ENCODE measurements at places on chromosomes 7 and 10.

DNA sequence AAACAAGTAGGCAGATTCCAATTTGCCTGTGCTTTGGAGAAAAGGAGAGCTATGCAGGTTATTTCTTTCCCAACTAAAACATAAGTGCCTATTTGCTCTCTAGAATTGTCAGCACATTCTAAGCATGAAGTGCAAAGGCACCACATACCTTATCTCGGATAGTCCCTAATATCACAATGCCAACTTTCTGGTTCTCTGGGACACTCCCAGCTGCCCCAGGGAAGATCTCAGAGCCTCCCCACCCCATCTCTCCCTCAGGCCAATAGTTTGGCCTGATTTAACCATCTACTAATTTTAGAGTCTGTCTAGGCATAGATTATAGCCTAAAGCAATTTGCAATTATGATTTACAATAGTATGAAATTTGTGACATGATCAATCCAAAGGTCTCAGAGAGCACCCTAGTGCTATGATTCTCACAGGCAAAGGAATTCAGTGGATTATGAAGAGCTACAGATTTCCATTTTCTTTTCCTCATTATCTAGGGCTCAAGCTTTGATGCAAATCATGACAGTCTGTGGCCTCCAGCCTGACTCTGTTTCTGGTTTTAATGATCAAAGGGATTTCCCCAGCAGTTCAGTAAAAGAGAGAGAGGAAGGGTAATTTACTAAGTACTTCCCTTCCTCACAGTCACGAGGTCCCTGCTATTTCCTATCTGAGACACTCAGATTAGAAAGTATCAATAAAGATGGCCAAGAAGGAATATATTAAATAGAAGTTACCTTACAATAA, 29.0 kb upstream of the IL6 start:
- DNase-seq, result peak; percentile 12

DNA sequence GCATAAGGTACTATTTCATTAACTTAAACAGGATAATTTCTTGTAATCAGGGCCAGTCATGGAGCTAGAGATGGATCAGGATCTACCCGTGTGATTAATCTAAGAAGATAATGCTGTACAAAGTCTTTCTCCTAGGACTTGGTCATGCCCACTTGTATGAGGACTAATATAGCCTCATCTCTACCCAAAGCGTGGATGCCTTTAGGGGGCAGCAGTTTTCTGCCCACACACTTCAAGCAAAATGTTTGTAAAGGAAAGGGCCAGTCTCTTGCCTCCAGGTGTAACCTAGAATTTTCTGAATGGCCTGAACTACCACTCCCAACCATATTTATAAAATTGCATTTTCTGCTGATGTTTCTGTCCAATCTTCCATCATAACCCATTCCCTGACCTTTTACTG, 764.0 kb upstream of the IGFBP3 start:
- DNase-seq, result no peak

DNA sequence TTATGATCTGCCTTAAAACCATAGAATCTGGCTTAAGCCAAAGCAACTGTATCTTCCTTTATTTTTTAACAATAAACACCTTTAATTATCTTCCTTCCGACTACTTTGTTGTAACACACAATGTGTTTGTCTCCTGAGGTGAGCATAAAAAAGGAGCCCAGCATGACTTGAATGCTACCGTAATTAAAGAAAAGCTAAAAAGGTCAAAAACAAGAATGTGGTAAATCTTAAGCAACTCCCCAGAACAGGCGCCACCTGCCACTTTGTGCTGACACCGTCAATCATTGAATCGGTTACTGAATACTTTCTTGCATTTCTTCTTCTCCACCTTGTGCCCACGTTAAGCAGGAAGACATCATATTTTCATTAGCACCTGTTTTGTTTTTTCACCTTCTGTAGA, 569.9 kb upstream of the C7orf33 start:
- no peak for DNase-seq

GRCh38 chr10:3666525-3667302, 118.3 kb downstream of the KLF6 start:
- DNase-seq, result peak; percentile 32

GRCh38 chr10:62075912-62076311, 174.4 kb downstream of the ARID5B start:
- no peak for DNase-seq

DNA sequence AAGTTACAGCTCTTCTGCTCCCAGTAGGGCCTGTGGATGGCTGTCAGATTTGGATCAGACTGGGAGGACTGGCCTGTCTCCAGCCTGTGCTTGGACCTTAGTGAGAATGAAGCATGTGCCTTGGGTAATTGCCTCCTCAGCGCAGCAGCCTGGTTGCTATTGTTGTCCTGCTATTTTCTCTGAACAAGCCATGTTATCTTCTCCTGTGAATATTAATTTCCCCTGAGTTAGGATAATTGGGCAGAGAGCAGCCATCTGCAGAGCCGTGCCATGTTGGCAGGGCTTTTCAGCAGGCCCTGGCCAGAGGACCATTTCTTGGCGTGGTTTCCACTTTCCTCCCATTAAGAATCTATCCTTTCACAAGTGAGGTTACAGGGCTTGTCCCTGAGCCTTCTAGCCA, 497.3 kb downstream of the SORCS3 start:
- no peak for DNase-seq

DNA sequence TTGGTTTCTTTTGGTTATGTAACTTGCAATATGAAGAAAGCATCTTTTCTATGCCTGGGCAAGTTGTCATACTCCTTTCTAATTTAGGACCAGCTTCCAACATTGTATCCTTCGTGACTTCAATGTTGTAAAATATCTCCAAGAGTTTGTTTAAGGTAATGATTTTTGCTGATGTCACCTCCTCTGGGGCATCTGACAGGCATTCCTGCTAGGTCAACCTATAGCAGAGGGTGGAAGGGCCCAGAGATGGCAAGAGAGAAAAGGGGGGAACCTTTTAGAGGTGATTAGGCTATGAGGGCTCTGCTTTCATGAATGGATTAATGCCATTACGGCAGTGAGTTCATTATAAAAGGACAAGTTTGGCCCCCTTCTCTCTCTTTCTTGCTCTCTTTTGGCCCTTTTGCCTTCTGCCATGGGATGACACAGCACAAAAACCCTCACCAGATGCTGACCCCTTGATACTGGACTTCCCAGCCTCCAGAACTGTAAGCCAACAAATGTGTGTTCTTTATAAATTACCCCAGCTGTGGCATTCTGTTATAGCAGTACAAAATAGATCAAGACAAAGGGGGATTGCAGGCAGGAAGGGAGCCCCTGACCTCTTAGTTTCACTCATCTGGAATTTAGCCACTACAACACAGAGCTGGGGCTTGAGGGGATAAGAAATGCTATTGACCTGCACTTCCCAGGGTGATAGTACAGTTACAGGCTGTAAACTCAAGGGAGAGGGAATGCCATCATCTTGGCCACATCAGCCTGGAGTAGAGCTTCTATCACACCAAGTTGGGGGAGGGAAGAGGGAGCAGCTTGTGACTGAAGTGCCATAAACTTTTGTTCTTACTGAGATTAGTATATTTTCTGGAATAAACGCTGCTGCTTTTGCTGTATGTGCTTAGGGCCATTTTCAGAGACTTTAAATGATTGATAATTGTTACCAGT, 195.9 kb downstream of the CFTR start:
- no peak for DNase-seq

DNA sequence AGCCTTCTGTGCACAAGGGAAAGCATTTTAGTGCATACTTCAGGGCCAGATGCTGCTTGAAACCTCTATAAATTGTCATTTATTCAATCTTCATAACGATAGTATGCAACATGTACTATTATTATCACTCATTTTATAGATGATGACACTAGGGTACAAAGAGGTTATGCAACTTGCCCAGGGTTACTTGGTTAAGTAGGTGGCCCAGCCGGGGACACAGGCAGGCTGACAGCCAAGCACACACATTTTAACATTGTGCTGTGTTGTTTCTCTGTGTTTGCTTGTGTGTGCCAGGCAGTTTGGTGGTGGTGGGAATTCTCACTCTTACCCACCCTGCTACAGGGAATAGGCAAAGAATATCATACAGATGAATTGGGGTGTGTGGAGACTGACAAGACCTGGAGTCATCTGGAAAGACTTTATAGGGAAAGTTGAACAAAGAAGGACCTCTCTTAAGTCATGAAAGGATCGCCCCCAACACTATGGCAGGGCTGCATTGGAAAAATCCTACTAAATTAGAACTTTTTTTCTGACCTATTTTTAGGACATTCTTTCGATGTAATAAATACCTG, 98.9 kb downstream of the MKX start:
- no peak for DNase-seq

DNA sequence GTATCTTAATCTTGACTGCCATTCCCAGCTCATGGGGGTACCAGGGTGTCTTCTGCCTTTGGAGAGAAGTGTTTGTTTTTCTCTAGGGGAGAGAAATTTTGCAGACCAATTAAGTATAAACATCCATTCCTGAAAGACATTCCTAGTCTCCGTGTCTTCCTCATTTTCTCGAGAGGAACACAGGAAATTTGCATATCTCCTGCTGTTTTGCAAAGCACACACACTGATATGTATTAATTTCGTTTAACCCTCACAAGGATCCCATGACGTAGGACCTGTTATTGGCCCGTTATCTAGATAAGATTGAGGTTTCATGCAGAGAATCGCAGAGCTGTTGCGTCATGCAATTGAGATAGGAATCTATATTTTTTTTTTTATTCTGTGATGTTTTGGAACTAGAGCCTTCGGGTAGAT, 944 bp downstream of the RHBDD2 start:
- peak; percentile 53 for DNase-seq

GRCh38 chr7:105009667-105010503, 4.1 kb upstream of the KMT2E start:
- no peak for DNase-seq

GRCh38 chr7:90568213-90568612, 27.9 kb upstream of the CDK14 start:
- no peak for DNase-seq

DNA sequence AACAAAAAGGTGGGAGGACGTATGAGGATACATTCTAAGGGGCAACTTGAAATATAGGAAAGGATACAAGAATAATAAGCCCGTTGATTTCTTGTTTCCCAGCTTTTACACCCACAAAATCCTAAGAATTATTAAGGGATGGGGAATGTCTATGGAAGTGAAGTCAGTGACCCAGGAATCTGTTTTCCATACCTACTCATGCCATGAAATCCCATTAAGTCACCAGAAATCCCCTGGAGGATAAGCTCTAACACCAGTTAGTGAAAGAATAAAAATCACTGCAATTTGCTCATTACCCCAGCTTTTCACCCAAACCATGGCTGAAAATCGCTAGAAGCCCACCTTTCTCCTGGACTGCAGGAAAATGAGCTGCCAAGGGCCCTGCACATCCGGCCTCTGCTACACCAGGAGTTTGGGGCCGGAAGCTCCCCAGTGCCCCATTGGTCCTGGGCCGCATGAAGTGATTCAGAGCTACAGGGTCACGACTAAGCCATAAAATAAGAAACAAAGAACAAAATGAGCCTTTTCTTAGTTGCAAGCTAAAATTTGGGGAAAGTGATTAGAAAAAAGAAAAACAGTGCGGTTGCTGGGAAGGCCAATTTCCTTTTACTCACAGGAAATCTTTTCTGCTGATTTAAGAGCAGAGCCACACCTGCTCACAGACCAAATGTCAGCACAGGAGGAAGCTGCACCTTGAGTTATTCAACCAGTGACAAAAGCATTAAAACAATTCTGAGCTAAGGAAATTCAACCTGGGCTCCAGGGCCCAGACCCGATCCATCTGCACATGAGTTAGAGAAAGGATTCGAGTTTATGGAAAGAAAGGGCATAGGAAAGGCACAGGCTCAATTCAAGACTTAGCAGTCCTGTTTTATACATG, 40.3 kb downstream of the HIPK2 start:
- DNase-seq, result peak; percentile 45

DNA sequence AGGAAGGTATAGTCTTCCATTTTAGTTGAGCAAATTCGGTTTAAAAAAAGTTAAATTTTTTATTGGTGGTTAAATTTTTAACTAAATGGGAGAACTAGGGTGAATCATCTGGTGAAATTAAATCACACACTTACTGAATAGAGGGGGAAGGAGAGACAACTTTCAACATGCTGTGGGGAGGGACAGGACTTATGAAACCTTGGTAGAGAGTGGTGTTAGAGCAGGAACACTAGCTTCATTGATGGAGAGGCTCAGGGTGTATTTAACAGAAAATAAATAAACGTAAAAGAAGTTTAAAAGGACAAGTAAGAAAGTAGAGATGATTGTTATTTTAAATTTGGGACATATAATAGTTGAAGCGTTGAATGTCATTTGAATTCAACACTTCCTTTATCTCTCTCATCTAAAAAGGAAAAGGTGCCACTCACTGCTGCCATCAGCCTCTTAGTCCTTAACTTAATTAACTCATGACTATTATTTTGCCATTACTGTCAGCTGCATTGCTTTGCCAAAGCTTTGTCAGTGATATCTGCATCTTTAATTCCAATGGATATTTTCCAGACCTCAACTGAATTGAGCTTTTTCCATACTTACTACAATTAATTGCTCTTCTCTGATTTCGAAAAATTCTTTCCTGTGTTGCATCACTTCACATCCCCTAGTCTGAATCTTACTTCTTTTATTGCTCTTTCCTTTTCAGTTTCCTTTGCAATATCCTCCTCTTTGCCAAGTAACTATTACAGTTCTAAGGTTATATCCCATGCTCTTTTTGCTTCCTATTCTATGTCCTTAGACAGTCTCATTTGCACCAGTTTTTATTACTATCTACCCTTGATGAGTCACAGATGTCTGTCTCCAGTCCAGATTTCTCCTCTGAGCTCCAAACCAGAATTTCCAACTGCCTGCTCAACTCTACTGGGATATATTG, 71.7 kb downstream of the GNAT3 start:
- no peak for DNase-seq

DNA sequence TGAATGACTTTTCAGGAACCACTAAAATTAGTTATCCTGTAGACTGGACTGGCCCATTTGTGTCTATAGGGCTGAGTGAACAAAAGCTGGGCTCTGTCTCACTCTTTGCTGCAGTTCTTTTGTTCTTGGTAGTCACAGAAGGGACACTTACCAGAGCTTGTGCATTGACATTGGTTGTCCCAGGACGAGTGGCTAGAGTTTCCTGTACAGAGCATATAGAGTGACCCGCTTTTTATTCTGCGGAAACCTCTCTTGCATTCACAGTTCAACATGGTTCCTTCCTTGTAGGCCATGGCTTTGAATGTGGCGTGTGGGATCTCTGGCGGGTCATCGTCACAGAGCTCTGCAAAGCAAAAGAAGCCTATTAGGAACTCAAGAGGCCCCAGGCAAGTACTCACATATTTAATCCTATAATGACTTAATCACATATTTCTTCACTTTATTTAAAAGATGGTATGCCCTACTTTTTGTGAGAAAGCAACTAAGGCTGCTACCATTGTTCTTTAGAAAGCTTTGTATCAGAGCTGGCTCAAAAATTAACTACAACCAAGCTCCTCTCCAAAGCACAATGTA, 36.4 kb downstream of the IL2RA start:
- no peak for DNase-seq

Measured in naive thymus-derived CD4-positive, alpha-beta T cell (primary cell).